ENCODE measurements at places on chromosomes 12 and 14.

DNA sequence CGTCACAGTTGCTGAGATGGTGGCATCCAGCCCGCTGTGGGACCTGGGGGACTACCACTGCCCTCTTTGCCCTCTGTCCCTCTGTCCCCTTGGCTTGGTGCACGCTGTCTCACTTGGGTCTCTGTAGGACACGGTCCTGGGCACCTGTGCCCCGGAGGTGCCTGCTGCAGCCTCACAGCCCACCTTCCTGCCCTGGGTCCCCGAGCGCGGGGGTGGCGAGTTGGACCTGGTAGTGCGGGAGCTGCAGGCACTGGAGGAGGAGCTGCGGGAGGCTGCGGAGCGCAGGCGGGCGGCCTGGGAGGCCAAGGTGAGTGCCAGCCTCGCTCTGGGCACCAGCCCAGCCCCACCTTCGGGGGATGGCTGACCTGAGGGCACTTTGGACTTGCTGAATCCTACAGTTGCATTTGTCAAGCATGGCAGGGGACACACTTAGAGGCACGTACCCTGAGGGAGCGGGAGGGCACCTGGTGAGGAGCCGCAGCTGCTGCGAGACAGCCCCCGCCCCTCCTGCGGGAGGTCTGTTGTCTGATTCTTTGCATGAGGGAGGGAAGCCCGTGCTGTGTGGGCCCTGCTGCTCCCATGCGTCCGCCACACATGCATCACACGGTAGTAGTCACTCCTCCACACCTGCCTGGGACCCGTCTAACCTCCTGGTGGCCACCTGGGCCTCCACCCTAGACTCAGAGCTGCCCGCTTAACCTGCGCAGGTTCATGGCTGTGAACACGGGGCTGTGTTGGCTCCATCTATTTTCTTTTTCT, 6.8 kb downstream of the TEDC1 start:
- no peak for DNase-seq

- DNase-seq: peak; percentile 19
Measured at GRCh38 chr14:71267691-71268090, 360.4 kb downstream of the PCNX1 start.

- DNase-seq: no peak
Measured at GRCh38 chr14:71448431-71449315, 483.6 kb upstream of the RGS6 start.

DNA sequence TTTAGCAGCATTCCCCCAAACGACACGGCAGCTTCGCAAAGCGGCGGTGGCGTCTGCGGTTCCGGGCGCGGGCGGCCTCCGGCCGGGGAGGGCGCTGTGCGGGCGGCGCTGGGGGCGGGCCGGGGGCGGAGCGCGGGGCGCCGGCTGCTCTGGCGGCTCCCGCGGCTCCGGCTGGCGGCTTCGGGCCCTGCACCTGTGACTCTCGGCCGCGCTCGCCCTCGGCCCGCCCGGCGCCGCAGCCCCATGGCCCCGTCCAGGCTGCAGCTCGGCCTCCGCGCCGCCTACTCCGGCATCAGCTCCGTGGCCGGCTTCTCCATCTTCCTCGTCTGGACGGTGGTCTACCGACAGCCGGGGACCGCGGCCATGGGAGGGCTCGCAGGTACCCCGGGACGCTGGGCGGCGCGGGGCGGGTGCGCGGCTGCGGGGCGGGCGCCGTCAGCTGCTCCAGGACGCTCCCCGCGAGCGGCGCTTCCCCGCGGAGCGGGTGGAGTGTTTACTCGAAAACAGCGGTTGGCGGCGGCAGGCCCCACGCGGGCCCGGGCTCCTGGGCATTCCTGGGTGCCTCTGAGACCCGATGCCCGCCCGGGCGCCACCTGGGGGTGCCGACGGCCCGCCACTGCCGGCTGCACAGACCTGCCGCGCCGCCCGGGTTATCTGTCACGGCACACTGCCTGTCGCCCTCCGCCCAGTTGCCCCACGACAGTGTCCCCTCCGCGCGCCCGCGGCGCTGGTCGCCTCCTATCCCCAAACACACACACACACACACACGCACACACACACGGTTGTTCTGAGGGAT, at the start of gene SLC48A1:
TSS of gene SLC48A1 (plus strand) at position 177 of the 796 bp plus-strand sequence. CDS start at position 244, 67 bp downstream.
- DNase-seq: peak; percentile 82

DNA sequence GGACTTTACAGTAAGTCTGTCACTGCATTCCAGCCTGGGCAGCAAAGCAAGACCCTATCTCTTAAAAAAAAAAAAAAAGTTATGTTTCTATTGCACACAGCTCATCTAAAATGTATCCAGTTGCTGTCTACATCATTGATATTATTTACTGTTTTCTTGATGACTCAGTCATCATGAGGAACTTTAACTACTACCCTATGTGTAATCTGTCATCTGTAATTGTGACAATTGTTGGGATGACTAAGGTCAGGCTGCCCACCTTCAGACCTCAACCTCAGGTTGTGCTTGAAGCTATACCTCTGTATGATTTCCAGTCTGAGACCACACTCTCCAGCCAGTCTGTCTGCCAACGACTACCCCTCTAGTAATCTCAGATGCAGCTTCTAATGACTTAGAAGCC, 15.3 kb downstream of the PPP1R13B start:
- peak; percentile 9 for DNase-seq

DNA sequence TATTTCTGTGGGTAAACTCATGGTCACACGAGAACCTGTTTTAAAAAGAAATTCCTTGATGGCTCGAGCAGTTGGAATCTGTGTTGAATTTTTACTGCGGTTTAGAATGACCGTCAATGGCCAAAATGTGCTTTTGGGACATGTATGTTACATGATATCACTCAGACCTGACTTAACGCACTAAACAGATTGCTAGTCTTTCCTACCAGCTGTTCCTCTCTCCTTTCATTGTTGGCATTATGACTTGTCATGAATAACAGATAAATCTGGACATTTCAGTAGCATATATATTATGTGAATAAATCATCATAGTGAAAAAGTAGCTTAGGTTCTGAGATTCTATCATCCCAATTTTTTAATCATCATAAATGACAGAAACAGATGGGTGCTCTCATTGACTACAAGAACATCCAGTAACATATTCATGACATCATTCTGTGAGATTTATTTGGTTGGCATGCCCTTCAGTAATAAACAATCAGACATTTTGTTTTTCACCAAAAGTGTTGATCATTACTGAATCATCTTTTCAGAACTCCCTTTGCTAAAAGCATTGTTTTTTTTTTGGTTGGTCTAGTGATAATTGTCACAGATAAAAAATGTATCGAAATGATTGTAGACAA, 57.9 kb upstream of the NAV3 start:
- DNase-seq: no peak

DNA sequence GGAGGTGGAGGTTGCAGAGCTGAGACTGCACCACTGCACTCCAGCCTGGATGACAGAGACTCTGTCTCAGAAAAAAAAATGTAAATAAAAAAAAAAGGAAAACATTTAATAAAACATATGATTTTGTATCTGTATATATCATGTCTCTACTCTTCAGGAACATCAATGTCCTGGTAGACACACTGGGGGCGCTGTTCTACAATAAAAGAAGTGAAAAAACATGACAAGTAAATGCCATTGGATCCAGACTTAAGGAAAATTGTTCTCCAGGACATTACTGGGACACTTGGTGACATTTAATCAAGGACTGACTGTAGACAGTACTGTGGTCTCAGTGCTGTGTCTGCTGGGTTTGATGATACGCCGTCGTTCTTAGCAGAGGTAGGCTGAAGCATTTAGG, 15.5 kb upstream of the KLC1 start:
- DNase-seq: no peak

GRCh38 chr12:130984183-130985058, 30.7 kb downstream of the ADGRD1 start:
- DNase-seq: no peak

DNA sequence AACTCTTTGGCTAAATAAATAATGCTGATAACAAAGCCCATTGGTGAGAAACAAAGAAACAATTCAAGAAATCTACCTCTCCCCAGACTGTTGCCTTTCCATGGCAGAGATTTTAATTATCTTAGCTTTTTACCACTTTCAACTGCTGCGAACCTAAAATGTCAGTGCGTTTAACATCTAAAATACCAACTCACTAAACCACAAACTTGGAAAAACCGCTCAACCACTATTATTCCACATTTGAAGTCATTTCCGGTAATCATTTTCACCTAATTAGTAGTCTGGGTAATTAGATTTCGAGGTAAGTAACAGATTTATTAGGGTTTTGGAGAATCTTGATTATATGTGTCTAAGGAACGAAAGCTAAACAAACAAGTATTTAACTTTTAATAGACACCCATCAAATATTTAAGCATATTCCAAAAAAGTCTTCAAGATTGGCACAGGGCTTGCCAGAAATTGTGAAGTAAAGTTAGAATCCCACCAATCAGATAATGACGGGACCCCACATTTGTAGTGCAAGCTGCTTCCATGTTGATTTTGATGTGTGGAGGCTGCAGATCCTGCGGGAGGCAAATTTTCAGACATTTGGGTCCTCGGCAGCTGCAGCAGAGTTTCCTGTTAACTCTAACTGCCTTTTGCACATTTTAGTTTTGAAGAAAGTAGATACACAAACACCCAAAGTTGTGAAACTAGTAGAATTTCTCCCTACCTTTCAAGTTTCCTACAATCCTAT, 4.1 kb downstream of the OTX2 start:
- no peak for DNase-seq

GRCh38 chr12:4743046-4743445, 22.8 kb downstream of the GALNT8 start:
- no peak for DNase-seq

DNA sequence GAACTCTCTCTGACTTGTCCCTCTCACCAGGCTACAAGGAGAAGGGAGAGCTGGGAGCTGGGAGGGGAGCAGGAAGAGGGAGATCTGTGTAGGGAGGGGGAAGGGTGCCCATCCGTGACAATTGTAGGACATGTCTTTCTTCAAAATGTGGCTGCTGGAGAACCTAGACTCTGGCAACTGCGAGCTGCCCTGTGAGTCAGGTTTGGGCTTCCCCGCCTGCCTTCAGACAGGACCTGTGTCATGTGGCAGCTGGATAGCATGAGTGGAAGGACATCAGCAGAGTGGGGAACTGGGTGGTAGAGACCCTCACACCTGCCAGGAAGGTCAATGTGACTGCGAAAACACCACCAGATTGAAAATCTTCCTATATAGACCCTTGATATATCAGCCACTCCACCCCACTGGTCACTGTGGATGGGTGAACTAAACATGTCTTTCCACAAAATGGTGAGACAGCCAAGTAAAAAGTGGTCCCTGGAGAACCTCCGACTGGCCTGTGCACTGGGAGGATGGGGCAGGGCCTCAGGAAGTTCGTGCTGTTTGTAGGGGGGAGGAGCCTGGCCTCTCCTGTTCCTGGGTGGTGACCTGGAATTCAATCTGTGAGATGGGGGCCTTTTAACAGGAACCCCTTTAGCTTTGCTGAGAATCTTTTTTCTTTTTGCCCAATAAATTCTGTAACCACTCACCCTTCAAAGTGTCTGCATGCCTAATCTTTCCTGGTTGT, 62.2 kb upstream of the CAPRIN2 start:
- no peak for DNase-seq

- peak; percentile 7 for DNase-seq
Measured at GRCh38 chr12:70177631-70178030, 65.6 kb upstream of the CNOT2 start.

- DNase-seq: no peak
Measured at GRCh38 chr12:106747973-106748436, 26.5 kb upstream of the RIC8B start.

DNA sequence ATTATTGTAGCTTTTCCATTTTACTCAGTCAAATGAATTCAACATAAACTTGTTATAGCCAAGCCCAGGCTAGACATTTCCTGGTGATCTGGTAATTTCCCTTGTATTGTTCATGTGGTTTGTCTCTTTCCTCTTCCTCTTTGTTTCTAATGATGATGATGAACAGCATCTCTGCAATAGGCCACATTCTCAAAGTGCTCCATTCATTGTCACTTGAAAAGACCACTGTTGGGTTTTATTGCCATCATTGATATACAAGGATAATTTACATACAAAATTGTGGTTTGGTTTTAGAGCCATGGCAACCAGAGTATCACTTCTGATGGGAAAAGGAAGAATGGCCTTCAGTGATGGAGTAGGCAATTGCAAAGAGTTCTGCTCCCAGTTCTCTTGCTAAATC, 379.3 kb downstream of the RGS6 start:
- DNase-seq: no peak

DNA sequence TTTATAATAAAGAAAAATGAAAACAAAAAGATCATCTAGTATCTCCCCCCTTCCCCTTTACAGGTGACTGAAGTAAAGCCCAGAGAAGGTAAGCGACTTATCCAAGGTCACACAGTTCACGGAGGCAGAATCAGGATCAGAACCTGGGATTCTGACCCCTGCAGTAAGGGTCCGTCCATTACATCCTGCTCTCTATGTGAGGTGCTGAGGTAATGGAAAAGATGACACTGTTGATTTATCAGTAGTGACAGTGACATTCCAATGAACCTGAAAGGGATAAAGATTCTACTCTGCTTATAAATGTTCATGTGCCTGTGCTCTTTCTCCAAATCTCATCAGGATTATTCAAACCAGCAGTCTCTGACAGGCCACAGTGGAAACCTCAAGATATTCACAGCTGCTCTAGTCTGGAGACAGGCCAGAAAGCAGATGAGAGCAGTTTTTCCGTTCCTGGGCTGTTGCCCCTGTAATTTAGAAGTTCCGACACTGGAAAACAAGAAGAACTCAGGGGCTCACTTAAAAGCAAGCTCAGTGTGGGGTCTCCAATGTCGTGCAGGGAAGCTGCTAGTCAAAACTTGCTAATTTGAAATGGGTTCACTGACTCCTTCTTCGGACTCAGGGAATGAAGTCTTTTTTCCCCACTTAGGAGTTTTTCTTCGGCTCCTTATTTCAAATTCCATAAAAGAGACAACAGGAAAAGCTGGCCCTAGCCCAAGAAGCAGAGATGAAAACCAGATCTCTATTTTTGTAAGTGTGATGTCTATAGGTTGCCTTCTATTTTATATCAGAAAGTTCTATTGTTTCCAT, 131.8 kb upstream of the EEA1 start:
- DNase-seq: peak; percentile 44
